ENCODE measurements at places on chromosomes 4 and X. TPM values are rescaled to one million over a fixed set of nuclear protein-coding genes. Genes with fewer than 3 reads are reported as not detected.

GRCh38 chrX:101744085-101744484 lies 84.4 kb upstream of the ARMCX2 start:
- H3K27me3 ChIP-seq: no peaks in the 10 kb centered on the region
- H3K4me3 ChIP-seq: no peak overlapping the region
- no peaks in the 10 kb centered on the region for H3K4me1 ChIP-seq
- H3K36me3 ChIP-seq: no peaks in the 10 kb centered on the region

DNA sequence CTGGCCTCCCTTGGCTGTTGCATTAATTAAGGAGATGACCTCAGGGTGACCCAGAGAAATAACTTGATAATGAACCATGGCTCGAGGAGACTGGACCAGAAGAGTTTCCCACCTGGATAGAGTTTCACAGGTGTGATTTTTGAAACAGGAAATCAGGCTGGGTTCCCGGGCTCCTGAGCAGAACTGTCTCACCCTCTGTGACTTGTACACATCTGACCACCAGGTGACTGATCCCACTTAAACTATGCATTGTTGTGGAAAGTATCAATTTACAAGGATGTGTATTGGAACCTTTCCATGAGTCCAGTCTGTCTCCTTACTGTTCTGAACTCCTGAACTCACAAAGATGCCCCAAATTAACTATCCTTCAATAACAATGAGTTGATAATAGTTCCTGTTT lies 220.3 kb downstream of the PTTG2 start:
- H3K4me1 ChIP-seq: peaks cover 29% of the 10 kb centered on the region
- no peak overlapping the region for H3K4me3 ChIP-seq
- no peaks in the 10 kb centered on the region for H3K27me3 ChIP-seq

GRCh38 chrX:88982183-88982582 lies 235.2 kb downstream of the CPXCR1 start:
- H3K4me3 ChIP-seq: no peak overlapping the region
- H3K27me3 ChIP-seq: no peaks in the 10 kb centered on the region
- H3K27ac ChIP-seq: no peak overlapping the region
- H3K36me3 ChIP-seq: no peaks in the 10 kb centered on the region
- DNase-seq: no peak

DNA sequence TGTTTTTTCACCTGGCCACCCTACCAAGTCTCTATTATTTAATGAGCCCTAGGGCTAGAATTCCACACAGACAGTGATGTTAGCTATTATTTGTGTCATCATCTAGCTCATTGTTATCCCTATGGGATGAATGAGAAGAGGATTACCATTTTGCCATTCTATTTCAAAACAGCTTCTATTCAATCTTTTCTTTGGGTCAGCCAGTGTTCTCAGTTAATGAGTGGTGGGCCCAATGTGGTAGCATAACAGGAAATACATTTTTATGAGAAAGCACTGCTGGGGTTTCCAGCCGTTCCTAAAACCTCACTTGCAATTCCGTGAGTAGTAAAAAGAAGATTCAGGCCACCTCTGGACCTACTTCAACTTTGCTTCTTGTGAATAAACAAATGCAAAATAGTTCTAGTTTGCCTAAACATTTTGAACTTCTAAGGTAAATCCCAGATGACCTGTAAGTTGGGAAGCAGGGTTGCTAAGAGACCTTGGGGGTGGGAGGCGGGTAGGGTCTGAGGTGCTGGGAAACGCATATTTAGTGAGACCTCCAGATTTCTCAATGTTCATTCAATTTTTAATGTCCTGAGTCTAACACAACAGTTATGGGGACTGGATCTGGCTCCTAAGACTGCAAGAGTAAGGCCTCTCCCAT lies 24.8 kb upstream of the CYP2U1 start:
- no peak overlapping the region for H3K27ac ChIP-seq
- H3K4me3 ChIP-seq: no peak overlapping the region
- H3K36me3 ChIP-seq: no peaks in the 10 kb centered on the region
- no peak for DNase-seq
- H3K27me3 ChIP-seq: no peaks in the 10 kb centered on the region

DNA sequence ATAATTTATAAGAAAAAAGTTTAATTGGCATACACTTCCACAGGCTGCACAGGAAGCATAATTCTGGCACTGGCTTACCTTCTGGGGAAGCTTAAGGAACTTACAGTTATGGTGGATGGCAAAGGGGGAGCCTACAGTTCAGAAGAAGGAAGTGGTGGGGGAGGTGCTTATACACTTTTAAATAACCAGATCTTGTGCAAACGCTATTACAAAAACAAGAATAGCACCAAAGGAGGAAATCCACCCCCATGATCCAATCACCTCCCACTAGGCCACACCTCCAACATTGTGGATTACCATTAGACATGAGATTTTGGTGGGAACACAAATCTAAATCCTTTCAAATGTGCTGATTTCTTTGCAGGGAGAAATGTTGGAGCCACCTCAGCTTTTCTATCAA lies 287.7 kb downstream of the CPXCR1 start:
- DNase-seq: no peak
- H3K27me3 ChIP-seq: no peaks in the 10 kb centered on the region
- no peaks in the 10 kb centered on the region for H3K36me3 ChIP-seq
- no peak overlapping the region for H3K4me3 ChIP-seq

GRCh38 chrX:40439625-40440532 lies 140.9 kb upstream of the ATP6AP2 start:
- no peak overlapping the region for H3K27ac ChIP-seq
- no peaks in the 10 kb centered on the region for H3K36me3 ChIP-seq
- DNase-seq: no peak

- DNase-seq: no peak
- H3K27ac ChIP-seq: no peak overlapping the region
- H3K4me3 ChIP-seq: no peak overlapping the region
- no peaks in the 10 kb centered on the region for H3K27me3 ChIP-seq
- no peaks in the 10 kb centered on the region for H3K4me1 ChIP-seq
- H3K36me3 ChIP-seq: no peaks in the 10 kb centered on the region
Measured at GRCh38 chr4:164731827-164732474, 22.0 kb upstream of the SMIM31 start.

DNA sequence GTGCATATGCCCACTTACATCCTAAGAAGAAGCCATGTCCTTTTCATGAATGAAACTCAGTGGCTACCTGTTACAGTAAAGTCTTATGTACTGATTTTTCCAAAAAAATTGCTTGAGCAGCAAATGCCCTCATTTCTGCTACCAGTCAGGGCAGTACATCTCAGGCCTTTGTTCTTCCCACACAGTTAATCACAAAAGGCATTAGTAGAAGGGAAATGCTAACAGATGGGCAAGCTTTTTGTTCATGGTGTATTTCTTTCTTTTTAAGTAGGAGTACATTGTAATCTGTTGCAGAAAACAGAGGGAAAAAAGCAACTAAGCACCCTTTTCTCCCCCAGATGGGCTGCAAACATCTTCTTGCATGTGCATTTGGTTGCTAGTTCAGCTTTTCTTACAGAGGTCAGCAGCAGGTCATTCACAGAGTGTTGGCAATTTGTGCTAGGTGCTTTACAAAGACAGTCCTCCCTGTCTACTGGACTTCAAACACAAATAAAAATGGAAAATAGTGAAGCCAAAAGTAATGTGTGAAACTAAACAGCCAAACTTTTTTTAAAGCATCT lies 373.4 kb downstream of the PRDM5 start:
- DNase-seq: no peak
- no peaks in the 10 kb centered on the region for H3K36me3 ChIP-seq
- H3K27me3 ChIP-seq: no peaks in the 10 kb centered on the region
- H3K27ac ChIP-seq: no peak overlapping the region
- H3K4me1 ChIP-seq: no peaks in the 10 kb centered on the region

DNA sequence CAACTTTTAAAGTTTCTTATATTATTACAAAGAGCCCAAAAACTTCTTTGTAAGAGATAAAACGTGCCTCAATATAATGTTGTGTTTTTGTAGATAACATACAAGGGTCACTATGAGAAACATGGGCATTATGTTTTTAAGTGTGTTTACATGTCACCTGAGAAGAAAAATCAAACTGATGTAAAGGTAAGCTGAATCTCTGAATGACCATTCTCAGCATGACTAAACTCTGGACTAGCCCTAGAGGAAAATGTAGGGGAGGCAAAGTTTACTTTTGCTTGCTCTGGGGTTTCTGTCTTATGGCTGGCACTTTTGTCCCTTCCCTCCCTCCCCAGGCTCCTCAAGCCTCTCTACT lies 6.8 kb downstream of the MEPE start:
- H3K4me3 ChIP-seq: no peak overlapping the region
- no peak for DNase-seq
- no peaks in the 10 kb centered on the region for H3K27me3 ChIP-seq
- no peaks in the 10 kb centered on the region for H3K36me3 ChIP-seq

DNA sequence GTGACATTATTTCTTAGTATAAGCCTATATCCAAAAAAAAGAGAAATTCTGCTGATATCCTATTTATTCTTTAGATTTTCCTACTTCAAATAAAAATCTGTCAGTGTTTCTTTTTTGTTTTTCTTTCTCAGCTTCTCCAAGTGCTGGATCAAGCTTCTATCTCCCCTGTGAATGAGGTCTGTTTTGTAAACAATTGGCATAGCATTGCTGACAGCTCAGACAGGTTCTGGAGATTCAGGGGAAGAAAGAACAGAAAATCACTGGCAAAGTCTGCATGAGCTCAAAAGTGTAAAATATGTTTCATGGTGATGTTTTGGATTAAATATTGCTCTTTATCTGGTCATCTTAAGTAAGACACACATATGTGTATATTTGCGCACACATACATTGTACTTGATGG lies 492.0 kb upstream of the IGFBP7 start:
- no peak for DNase-seq
- no peaks in the 10 kb centered on the region for H3K27me3 ChIP-seq
- no peaks in the 10 kb centered on the region for H3K36me3 ChIP-seq
- no peak overlapping the region for H3K4me3 ChIP-seq
- H3K4me1 ChIP-seq: no peaks in the 10 kb centered on the region
- no peak overlapping the region for H3K27ac ChIP-seq

DNA sequence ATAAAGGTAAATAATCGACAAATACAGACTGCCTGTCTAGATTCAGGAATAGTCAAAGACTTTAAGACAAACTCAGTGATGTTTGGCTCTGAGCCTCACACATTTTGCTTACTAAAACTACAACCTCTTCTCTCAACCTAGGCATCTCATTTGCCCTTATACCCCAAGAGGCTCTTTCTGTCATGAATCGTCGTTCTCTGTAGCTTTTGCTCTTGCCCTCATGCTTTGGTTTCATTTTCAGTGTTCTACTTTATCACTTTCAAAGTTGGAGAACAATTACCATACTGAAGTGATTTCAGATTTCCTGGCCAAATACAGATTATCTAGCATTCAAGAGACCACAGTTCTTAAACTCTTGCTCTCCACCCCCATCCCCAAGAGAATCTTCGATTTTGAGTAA lies 114.1 kb upstream of the RAP2C start:
- DNase-seq: no peak
- H3K36me3 ChIP-seq: no peaks in the 10 kb centered on the region
- H3K27me3 ChIP-seq: no peaks in the 10 kb centered on the region

DNA sequence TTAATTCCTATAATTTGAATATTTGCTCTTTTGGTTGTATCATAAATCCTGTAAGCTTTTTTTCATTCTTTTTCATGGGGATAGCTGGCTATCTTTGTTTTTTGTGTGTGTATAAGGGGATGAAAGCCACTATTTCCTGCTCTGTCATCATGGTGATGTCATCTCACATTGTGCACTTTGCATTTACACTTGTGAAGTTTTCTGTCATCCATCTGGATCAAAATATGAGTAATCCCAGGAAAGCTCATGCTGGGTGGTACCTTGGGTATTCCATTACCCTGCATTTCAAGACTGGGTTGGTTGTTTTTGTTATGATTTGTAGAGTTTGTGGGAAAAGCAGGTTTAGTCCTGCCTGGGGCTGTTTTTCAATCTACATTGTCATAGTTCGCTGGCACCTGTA lies 367.3 kb downstream of the CHIC1 start:
- DNase-seq: no peak
- no peaks in the 10 kb centered on the region for H3K27me3 ChIP-seq
- H3K36me3 ChIP-seq: no peaks in the 10 kb centered on the region
- H3K27ac ChIP-seq: no peak overlapping the region
- no peak overlapping the region for H3K4me3 ChIP-seq

- no peak overlapping the region for H3K4me3 ChIP-seq
- no peak for DNase-seq
- no peak overlapping the region for H3K27ac ChIP-seq
- H3K36me3 ChIP-seq: no peaks in the 10 kb centered on the region
Measured at GRCh38 chr4:86015412-86016350, 344.2 kb downstream of the MAPK10 start.

DNA sequence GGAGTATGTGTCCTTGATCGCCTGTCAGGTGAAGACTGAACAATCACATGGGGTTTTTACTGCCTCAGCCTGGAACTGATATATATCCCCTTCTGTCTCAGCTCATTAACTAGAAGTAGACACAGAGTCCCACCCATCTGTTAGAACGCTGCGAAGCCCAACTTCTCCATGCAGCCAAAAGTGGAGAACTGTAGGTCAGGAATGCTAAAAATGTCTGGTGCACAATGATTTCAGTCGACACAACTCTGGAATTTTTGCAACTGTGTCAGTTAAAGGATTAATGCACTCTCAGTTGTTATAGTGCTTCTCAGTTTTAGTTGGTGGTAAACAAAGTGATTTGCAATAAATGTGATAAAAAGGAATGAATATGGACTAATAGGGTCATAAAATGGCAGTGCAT lies 287.2 kb downstream of the INPP4B start:
- H3K27ac ChIP-seq: no peak overlapping the region
- H3K4me3 ChIP-seq: no peak overlapping the region
- H3K36me3 ChIP-seq: no peaks in the 10 kb centered on the region
- H3K4me1 ChIP-seq: no peaks in the 10 kb centered on the region

DNA sequence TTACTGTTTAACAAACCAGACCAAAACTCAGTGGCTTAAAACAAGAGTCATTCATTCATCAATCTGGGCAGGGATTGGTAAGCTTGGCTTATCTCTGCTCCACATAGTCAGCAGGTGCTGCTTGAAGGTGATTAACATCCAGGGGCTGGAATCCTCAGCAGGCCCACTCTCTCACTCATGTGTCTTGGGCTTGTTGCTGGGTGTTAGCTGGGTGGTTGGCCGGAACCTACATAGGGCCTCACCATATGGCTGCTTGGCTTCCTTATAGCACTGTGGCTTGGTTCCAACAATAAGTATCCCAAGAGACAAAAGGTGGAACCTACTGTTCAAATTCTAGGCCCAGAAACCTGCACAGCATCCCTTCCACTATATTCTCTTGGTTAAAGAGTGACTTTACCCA lies 125.0 kb downstream of the RASGEF1B start:
- H3K4me3 ChIP-seq: no peak overlapping the region
- H3K27me3 ChIP-seq: no peaks in the 10 kb centered on the region
- no peaks in the 10 kb centered on the region for H3K4me1 ChIP-seq
- H3K36me3 ChIP-seq: no peaks in the 10 kb centered on the region
- H3K27ac ChIP-seq: no peak overlapping the region
- DNase-seq: no peak

Gene PLP2
- 135 TPM for total RNA-seq

Gene SSX3
- total RNA-seq: not detected

Gene XK
- under 0.01 TPM for total RNA-seq

Gene MAGEB1
- total RNA-seq: not detected

Measured in upper lobe of left lung (tissue), 6 donors.